ENCODE measurements at places on chromosomes 3 and 15. TPM values are rescaled to one million over a fixed set of nuclear protein-coding genes. Genes with fewer than 3 reads are reported as not detected.

DNA sequence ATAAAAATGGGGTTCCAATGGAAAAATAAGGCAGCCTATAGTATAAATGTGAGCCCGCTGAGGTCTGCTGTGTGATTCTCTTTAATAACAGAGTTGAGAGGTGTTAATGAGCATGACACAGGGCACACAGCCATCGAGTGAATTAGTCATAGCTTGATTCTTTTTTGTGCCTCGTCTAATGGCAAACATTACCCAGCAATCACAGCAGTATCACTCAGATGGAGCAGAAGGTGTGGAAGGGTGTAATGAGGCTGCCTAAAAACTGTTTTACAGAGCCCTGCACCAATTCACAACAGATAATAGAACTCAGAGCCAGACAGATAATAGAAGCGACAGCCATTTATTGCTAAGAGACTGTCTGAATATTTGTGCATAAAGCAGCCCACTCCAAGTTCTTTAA is 178.6 kb upstream of the TPRG1 start:
- DNase-seq: no peak

ADAMTS17 gene
- under 0.01 TPM for total RNA-seq

P2RY13 gene
- not detected for total RNA-seq

GRCh38 chr3:134330883-134331810 is 43.1 kb downstream of the AMOTL2 start:
- DNase-seq: peak; percentile 90

MAP2K1 gene
- total RNA-seq: 21.2 TPM

- DNase-seq: no peak
Observed at GRCh38 chr3:171491361-171491760, 31.2 kb upstream of the TNIK start.

PTX3 gene
- 537 TPM for total RNA-seq

PRICKLE2 gene
- 25.0 TPM for total RNA-seq

DNA sequence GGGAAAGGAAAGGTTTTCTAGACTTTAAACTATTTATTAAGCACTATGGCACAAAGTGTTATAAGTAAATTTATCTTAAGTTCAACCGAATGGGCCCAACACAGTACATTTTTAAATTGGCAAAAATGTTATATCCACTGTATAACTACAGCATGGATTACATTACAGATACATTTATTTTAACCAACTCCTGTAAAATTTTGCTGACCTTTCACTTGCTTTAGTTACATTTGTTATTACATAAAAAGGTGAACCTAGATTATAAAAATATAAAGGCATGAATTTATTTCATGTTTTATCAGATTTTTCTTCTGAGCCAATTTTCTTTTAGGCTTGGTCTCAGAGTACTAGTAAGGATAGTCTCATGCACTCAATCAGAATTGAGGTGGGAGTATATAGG is 221.9 kb upstream of the GBE1 start:
- DNase-seq: no peak

GRCh38 chr3:123246866-123247265 is 45.1 kb downstream of the SEC22A start:
- DNase-seq: no peak

DNA sequence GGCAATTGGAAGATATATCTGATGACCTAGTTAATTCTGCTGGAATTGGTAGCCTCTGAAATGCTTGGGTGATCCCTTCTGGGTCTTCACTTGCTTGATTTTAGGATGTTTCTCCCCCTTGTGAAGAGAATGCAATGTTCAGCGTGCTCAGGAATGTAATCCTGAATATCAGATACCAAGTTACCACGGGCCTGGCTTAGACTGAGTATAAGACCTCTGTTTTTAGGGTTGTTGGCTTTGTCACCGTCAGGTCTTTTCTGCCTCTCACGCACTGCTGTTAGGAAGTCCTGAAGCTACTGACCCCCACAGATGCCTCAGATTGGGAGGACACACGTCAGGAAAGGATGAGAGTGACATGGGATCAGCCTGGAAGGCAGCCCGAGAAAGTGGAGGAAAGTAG is 198.5 kb downstream of the CDIN1 start:
- peak; percentile 30 for DNase-seq

DNA sequence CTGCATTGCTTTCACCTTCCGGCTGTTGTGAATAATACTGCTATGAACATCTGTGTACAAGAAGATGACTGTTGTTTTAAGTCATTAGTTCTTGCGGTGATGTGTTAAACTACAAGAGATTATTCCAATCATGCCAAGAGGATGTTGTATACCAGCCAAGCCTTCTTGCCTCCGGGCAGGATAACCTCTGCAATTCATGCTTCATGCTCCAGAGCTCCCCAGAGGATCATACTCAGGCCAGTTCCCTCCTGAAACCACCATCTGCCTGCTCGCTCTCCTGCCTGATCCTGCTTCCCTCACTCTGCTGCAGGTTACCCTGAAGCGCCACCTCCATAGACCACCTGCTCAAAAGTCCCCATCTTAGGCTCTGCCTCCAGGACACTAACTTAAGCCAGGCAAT is 187.1 kb upstream of the PROK2 start:
- DNase-seq: no peak

CIDEC gene
- total RNA-seq: not detected

DNA sequence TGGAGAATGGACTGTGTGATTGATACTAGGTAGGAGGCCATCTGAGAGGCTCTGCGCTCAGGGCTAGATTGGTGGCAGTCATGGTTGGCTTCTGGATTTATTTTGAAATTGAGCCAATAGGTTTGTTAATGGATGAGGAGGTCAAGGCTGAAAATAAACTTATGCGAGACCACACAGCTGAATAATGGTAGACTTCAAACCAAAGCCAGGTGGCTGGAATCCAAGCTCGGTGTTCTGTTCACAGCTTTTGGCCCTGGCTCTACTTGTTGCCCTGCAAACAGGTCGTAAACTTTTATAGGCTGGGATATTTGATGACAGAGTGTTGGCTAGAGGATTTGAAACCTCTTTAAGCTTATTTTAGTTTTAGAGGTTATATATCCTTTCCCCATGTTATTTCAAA is 160.4 kb downstream of the CHL1 start:
- no peak for DNase-seq

SNX22 gene
- 0.29 TPM for total RNA-seq

DNA sequence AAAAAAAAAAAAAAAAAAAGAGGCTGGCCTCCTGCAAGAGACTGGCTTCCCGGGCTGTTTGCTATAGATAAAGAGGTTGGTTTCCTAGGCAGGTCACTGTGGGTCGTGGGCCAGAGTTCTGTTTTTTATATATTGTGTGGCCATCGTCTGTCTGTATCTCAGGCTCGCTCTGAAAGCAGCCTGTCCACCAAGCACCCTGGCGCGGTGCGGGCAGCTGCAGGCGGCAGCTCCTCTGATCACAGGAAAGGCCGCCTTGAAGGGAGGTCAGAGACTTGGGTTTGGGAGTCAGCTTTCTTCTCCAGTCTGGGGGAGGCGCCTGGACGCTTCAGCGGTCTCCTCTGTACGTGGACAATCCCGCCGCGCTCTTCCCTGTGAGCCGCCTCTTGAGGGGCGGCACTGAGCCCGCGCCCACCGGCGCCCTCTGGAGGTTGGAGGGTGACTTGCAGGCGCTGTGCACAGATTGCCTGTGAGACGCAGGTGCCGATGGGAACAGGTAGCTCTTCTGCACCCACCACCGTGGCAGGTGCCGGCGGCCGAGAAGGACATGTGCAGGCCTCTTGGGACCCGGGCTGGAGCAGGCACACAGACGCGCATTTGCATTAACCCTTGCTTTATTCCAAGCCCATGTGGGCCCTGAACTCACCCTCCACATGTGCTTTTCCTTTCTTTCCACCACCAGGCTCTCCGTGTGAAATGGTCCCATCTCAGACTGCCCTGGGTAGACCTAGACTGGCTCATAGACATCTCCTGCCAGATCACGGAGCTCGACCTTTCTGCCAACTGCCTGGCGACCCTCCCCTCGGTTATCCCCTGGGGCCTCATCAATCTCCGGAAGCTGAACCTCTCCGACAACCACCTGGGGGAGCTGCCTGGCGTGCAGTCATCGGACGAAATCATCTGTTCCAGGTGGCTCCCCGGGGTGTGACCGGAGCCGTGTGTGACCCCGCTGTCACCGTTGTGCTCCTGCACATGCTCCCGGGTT is 89.3 kb downstream of the LRRK1 start:
- peak; percentile 93 for DNase-seq

DNA sequence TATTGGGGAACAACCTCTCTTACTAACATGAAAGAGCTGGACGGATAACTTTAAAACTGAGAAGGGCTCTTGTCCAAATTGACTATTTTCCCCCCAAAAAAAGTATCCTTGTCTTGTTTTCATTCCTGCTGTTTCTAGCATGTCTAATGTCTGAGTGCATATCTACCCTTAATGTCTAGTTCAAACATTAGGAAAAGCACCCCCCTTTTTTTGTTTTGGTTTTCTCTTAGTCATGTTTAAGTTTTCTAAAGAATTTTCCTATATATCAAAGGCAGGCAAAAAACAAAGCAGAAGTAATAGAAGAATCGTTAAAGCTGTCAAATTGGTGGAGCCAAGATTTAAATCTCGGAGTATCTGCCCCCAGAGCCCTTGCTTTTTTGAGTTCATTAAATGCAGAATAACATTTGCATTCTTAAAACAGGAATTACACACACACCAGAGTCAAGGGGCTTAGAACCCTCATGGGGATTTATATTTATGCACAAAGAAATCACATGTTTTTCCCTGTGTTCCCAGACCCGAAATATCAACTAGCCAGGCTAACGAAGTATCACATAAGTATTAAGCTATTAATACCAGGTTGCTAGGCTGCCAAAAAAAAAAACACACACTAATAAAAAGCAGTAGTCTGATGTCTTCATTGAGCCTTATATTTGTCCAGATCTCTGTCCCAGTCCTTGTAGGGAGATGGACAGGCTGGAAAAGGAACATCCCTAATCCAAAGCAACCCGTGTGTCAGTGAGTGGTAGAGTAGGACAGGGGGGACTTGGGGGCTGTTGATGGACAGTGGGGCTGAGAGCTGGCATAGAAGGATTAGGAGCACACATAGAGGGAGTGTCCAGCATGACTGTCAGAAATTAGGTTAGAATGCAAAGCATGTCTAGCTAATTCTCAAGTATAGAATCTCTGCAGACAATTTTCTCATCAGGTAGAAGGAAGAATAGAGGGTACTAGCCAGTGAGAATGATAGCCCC is 103.6 kb upstream of the BFSP2 start:
- peak; percentile 36 for DNase-seq

- DNase-seq: no peak
Observed at GRCh38 chr3:143531101-143531500, 317.2 kb downstream of the SLC9A9 start.

ACAD11 gene
- total RNA-seq: 31.1 TPM

EBLN2 gene
- total RNA-seq: 6.2 TPM

- peak; percentile 30 for DNase-seq
Observed at GRCh38 chr15:99980752-99981151, 247.5 kb upstream of the LYSMD4 start.

SLC25A36 gene
- total RNA-seq: 108 TPM

- no peak for DNase-seq
Observed at GRCh38 chr3:190266265-190266912, 55.9 kb downstream of the CLDN1 start.

DNA sequence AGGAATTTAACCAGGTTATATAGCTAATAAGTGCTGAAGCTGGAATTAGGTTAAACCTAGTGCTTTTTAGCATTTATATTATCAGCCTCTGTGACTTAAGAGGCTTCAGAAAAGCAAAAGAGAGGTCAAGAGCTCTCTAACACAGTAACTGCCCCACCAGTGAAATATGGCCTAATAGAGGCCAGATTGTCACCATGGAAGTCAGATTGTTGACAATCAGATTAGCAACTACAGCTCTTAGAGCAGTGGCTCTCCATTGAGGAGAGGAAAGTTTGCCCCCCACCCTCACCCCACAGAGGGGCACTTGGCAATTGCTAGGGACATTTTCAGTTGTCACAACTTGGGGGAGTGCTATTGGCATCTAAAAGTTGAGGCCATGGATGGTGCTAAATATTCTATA is 23.3 kb upstream of the LMOD3 start:
- DNase-seq: no peak

GRCh38 chr3:141499284-141499683 is 12.5 kb downstream of the RASA2 start:
- no peak for DNase-seq

DNA sequence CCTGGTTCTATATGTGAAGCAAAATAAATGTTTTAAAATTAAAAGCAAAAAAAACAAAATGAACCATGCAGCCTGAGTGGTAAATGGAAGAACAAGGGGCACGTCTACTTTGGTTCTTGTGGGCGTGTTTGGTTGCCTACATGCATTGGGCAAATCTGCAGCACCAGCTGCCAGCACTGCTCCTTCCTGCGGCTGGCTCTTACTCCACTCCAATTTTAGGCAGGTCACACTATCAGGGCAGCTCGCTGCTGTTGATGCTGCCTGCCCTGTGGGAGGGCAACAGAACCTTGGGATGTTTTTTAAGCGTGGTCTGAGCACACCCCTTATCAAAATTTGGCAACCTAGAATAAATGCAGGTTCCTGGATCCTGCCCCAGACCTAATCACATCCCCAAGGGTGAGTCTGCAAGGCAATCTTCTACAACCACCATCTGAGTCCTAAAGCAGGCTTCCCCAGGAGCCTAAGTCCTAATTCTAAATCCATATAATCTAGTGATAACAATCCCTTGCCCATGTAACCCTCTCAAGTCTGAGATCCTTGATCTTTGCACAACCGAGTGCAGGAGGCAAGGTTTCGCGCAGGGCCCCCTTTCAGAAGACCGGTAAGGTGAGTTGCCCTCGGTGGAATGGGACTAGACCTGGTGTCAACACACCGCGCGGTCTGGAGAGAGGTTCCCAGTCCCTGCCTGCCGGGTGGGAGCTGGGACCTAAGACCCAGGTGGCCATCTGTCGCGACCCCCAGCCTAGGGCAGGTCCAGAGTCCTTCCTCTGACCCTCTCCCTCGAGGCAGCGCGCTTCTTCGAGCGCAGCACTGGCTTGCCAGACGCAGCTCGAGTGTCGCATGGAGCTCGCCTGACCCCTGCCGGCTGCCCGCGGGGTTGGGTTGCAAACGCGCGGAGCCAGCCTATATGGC is 15.9 kb downstream of the IVD start:
- DNase-seq: peak; percentile 97

Data from osteoblast (primary cell).